ENCODE measurements at places on chromosomes 7 and 10.

- H3K27ac ChIP-seq, result peak overlapping the region; percentile 83
- peaks cover 34% of the 10 kb centered on the region for H3K4me1 ChIP-seq
- H3K27me3 ChIP-seq, result peaks cover 2% of the 10 kb centered on the region
- peak; percentile 73 for DNase-seq
- H3K4me3 ChIP-seq, result no peak overlapping the region
These were observed 193.1 kb downstream of the COBL start for GRCh38 chr7:51123322-51124019.

DNA sequence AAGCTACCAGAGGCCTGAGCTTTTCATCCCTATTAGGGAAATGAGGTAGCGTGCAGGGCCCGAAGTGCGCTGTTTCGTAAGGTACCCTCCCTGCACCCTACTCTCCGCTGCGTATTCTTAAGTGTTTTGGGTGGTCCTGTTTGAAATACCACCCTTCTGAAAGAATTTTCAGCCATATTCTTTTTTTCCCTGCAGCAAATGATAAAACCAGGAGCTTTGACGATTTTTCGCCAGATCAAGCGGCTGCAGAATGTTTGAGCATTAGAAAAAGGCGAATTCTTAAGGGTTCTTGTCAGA is 1.2 kb downstream of the RSBN1L start:
- H3K27ac ChIP-seq, result peak overlapping the region; percentile 94
- H3K36me3 ChIP-seq, result peaks cover 36% of the 10 kb centered on the region
- H3K4me1 ChIP-seq, result peaks cover 55% of the 10 kb centered on the region
- no peaks in the 10 kb centered on the region for H3K27me3 ChIP-seq
- peak overlapping the region; percentile 98 for H3K4me3 ChIP-seq

GRCh38 chr7:26127411-26127810 is 24.6 kb upstream of the NFE2L3 start:
- H3K4me1 ChIP-seq, result peaks cover 3% of the 10 kb centered on the region
- no peaks in the 10 kb centered on the region for H3K36me3 ChIP-seq
- no peak overlapping the region for H3K27ac ChIP-seq
- no peak overlapping the region for H3K4me3 ChIP-seq
- DNase-seq, result no peak
- peaks cover 18% of the 10 kb centered on the region for H3K27me3 ChIP-seq

- no peak overlapping the region for H3K4me3 ChIP-seq
- no peaks in the 10 kb centered on the region for H3K36me3 ChIP-seq
- no peaks in the 10 kb centered on the region for H3K4me1 ChIP-seq
- DNase-seq, result no peak
- no peaks in the 10 kb centered on the region for H3K27me3 ChIP-seq
- H3K27ac ChIP-seq, result no peak overlapping the region
These were observed 25.3 kb upstream of the CUX1 start for GRCh38 chr7:101792051-101792681.

GRCh38 chr7:132580277-132580676 is 4.0 kb upstream of the PLXNA4 start:
- no peak for DNase-seq
- H3K4me1 ChIP-seq, result peaks cover 12% of the 10 kb centered on the region
- peaks cover 41% of the 10 kb centered on the region for H3K27me3 ChIP-seq
- H3K4me3 ChIP-seq, result no peak overlapping the region
- H3K36me3 ChIP-seq, result no peaks in the 10 kb centered on the region
- H3K27ac ChIP-seq, result no peak overlapping the region

- no peaks in the 10 kb centered on the region for H3K27me3 ChIP-seq
- no peak for DNase-seq
- no peak overlapping the region for H3K4me3 ChIP-seq
- H3K27ac ChIP-seq, result no peak overlapping the region
These were observed 924.9 kb upstream of the ZNF722 start for GRCh38 chr7:63073736-63074135.

GRCh38 chr10:98262571-98262970 is 5.4 kb downstream of the LOXL4 start:
- H3K36me3 ChIP-seq, result no peaks in the 10 kb centered on the region
- H3K4me1 ChIP-seq, result no peaks in the 10 kb centered on the region
- H3K4me3 ChIP-seq, result no peak overlapping the region
- DNase-seq, result no peak
- peaks cover 20% of the 10 kb centered on the region for H3K27me3 ChIP-seq
- no peak overlapping the region for H3K27ac ChIP-seq

GRCh38 chr10:72851509-72851908 is 42.0 kb upstream of the OIT3 start:
- H3K27me3 ChIP-seq, result no peaks in the 10 kb centered on the region
- DNase-seq, result no peak
- no peaks in the 10 kb centered on the region for H3K4me1 ChIP-seq
- H3K4me3 ChIP-seq, result no peak overlapping the region

GRCh38 chr10:93872375-93873158 is 21.2 kb upstream of the SLC35G1 start:
- H3K27ac ChIP-seq, result no peak overlapping the region
- H3K4me1 ChIP-seq, result no peaks in the 10 kb centered on the region
- no peak overlapping the region for H3K4me3 ChIP-seq
- no peak for DNase-seq
- H3K36me3 ChIP-seq, result no peaks in the 10 kb centered on the region

DNA sequence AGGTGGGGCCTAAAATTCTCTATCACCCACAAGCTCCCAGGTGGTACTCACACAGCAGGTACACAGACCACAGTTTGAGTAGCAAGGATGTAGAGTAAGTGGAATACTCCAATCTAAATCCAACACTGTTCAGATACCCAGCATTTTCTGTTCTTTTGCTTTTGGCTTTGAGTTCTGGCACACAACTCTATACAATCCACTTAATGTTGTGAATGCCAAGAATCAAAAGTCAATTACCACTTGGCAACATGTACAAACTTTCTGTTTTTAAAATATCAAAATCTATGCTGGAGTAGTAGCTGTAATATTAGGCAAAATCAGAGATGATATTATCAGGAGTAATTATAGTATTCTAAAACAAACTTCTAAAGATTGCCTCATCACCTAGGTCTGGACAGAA is 133.4 kb upstream of the LRRTM3 start:
- no peak overlapping the region for H3K27ac ChIP-seq
- H3K27me3 ChIP-seq, result no peaks in the 10 kb centered on the region
- DNase-seq, result no peak
- H3K4me1 ChIP-seq, result no peaks in the 10 kb centered on the region
- H3K36me3 ChIP-seq, result no peaks in the 10 kb centered on the region
- H3K4me3 ChIP-seq, result no peak overlapping the region

GRCh38 chr7:71137479-71137878 is 5.5 kb downstream of the GALNT17 start:
- no peak for DNase-seq
- H3K27me3 ChIP-seq, result peaks cover 7% of the 10 kb centered on the region
- H3K36me3 ChIP-seq, result no peaks in the 10 kb centered on the region
- no peaks in the 10 kb centered on the region for H3K4me1 ChIP-seq

GRCh38 chr10:84156768-84157167 is 16.8 kb upstream of the GPR15LG start:
- H3K27ac ChIP-seq, result no peak overlapping the region
- peaks cover 28% of the 10 kb centered on the region for H3K36me3 ChIP-seq
- peaks cover 11% of the 10 kb centered on the region for H3K4me1 ChIP-seq

GRCh38 chr10:6390213-6390845 is 187.6 kb downstream of the PFKFB3 start:
- no peaks in the 10 kb centered on the region for H3K4me1 ChIP-seq
- no peak for DNase-seq
- H3K27ac ChIP-seq, result no peak overlapping the region
- no peaks in the 10 kb centered on the region for H3K27me3 ChIP-seq
- peaks cover 36% of the 10 kb centered on the region for H3K36me3 ChIP-seq

DNA sequence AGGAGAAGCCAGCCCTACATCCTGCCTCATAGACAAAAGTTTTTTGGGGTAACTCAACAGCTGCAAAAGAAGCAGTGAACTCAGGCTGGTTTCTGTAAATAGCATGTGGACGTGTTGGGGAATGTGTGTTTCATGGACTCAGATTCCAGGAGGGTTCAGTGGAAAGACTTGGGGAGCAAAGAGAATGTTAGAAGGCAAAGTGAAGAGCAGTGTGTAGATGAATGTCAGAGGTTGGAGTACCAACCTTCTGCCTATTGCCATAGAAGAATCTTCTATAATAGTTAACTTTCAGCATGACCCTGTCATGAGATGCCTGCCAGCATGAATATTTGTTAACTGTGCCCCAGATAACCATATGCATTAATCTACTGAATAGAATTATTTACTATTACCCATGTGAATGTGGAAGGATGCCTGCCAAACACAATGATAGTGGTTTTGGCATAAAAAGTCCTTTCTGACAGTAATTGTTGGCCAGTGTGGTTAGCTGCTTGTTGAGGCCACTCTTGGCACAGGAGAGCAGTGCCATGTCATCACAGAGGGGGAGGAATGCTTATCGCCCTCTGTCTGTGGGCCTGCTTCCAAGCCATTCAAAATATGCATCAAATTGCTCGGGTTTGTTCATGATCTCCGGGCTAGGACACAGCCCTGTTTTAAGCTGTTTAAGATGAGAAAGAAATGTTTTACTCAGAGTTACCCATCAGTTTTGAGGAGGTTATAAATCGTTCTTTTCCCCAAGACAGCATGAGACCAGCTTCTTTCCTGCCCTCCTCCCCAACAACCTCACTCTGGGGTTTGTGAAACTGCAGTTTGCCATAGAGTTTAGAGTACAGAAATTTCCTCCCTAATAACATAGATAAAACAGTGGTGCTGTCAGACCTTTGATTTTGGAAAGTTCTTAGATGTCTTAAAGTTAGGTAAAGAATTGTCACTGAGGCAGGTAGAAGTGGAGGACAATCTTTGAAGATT is 165.3 kb downstream of the WNT2 start:
- H3K36me3 ChIP-seq, result no peaks in the 10 kb centered on the region
- DNase-seq, result no peak
- no peak overlapping the region for H3K27ac ChIP-seq
- no peaks in the 10 kb centered on the region for H3K27me3 ChIP-seq

DNA sequence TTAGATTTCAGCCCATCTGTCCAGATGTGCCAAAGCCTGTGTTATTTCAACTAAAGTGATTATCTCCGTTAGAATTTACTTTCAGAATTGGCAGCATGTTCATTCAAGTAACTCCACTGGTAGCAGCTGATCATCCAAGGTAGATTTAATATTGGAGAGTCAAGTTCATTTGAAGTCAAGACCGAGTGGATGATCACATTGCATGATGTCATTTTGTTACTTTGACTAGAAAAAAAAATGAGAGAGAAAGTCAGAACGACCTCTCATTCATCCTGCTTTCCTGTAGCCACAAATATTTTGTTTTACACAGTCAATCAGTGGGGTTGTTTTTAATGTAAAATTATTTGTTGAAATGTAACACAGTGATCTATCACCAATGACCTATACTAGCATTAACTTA is 196.7 kb upstream of the PHYHIPL start:
- DNase-seq, result no peak
- no peak overlapping the region for H3K4me3 ChIP-seq
- no peaks in the 10 kb centered on the region for H3K36me3 ChIP-seq
- H3K27ac ChIP-seq, result no peak overlapping the region
- H3K4me1 ChIP-seq, result no peaks in the 10 kb centered on the region

GRCh38 chr10:117609796-117610170 is 67.2 kb downstream of the EMX2 start:
- H3K36me3 ChIP-seq, result no peaks in the 10 kb centered on the region
- no peaks in the 10 kb centered on the region for H3K4me1 ChIP-seq
- no peak for DNase-seq
- H3K27ac ChIP-seq, result no peak overlapping the region
- H3K4me3 ChIP-seq, result no peak overlapping the region
- H3K27me3 ChIP-seq, result no peaks in the 10 kb centered on the region

DNA sequence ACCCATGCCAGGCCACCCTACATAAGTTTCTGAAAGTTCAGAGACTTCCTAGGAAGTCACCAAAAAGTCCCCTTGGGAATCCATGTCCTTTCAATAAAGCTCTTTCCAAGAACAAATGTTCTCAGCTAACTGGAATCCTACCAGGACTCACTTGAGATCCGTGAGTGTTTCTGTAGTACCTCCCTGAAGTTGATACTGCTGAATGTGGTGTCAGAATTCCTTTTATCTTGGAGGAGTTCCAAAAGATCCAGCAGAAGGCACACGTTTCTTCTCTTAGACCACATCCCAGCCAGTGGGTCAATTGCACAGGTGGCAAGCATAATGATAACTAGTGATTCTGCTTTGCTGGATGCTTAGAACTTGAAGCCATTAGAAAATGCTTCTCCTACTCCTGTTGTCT is 689.7 kb upstream of the IGFBP3 start:
- H3K27me3 ChIP-seq, result no peaks in the 10 kb centered on the region
- no peak for DNase-seq
- no peak overlapping the region for H3K4me3 ChIP-seq
- H3K36me3 ChIP-seq, result no peaks in the 10 kb centered on the region
- H3K27ac ChIP-seq, result no peak overlapping the region

DNA sequence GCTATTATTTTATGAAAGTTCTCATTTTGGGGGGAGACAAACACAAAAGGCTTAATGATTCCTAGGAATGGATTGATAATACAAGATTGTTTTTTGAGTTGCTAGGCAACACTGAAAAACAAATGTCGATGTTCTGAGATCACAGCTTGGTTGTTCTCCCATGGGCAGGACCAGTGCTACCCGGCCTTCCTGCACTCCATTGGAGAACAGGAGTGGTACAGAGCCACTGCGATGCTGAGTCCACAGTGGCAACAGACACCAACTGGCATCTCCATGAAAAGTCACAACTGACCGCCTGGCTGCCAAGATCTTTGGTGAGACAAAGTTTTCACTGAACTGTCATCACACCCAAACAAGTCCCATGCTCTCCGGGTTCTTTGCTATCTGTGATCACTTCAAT is 68.9 kb upstream of the NMT2 start:
- no peaks in the 10 kb centered on the region for H3K36me3 ChIP-seq
- H3K4me1 ChIP-seq, result peaks cover 2% of the 10 kb centered on the region
- no peak overlapping the region for H3K4me3 ChIP-seq
- no peaks in the 10 kb centered on the region for H3K27me3 ChIP-seq
- H3K27ac ChIP-seq, result no peak overlapping the region
- DNase-seq, result no peak

GRCh38 chr10:88313878-88314277 is 269.2 kb downstream of the RNLS start:
- no peak overlapping the region for H3K4me3 ChIP-seq
- H3K4me1 ChIP-seq, result peaks cover 5% of the 10 kb centered on the region
- DNase-seq, result no peak
- no peak overlapping the region for H3K27ac ChIP-seq
- H3K36me3 ChIP-seq, result peaks cover 13% of the 10 kb centered on the region

DNA sequence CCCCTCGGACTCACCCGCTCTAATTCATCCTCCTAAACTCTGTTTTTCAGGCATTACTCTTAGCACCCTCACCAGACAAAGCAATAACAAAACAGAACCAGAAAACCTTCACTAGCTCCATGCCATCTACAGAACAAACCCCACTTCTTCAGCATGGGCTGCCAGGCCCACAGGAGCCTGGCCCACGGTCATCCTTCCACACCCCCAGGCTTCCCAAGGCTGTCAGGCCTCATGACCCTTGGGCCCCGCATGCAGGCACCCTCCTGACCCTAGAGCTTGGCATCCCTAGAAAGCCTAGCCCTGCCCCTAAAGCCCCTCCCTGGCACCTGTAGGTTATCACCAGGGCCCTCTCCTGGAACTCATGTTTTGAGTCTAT is 59.6 kb downstream of the PRKAG2 start:
- no peaks in the 10 kb centered on the region for H3K36me3 ChIP-seq
- H3K27ac ChIP-seq, result no peak overlapping the region
- no peaks in the 10 kb centered on the region for H3K27me3 ChIP-seq
- no peaks in the 10 kb centered on the region for H3K4me1 ChIP-seq
